ENCODE measurements at places on chromosomes 2 and 18. TPM values are rescaled to one million over a fixed set of nuclear protein-coding genes. Genes with fewer than 3 reads are reported as not detected.

GRCh38 chr2:24824071-24824588 is 30.9 kb downstream of the CENPO start:
- no peak overlapping the region for H3K27ac ChIP-seq
- H3K4me3 ChIP-seq, result no peak overlapping the region
- no peaks in the 10 kb centered on the region for H3K4me1 ChIP-seq
- H3K36me3 ChIP-seq, result no peaks in the 10 kb centered on the region

Gene ZNF514
- total RNA-seq, result 19.1 TPM

GRCh38 chr2:95667480-95667879 is 75.7 kb downstream of the TRIM43 start:
- no peak overlapping the region for H3K27ac ChIP-seq
- no peak overlapping the region for H3K4me3 ChIP-seq
- no peak for DNase-seq

DNA sequence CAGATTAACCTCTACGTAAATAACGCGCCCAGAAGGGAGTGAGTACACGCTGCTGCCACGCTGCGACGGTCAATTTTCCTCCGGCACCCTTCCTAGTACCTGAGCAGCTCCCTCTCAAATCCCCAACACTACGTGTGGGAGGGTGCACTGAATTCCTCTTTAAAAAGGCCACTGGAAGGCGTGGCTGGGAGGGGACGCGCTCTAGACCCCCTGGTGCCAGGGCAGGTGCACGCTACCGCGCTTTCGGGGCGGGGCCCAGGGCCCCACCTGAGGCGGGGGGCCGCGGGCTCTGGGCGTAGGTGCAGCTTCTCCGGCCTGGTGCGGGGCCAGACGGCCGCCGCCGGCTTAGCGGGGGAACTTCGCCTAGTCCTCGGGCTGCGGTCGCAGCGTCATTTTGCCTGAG is 668 bp upstream of the ANKRD12 start:
- H3K27me3 ChIP-seq, result no peaks in the 10 kb centered on the region
- no peaks in the 10 kb centered on the region for H3K36me3 ChIP-seq
- DNase-seq, result no peak
- H3K4me1 ChIP-seq, result peaks cover 9% of the 10 kb centered on the region
- H3K4me3 ChIP-seq, result peak overlapping the region; percentile 80

GRCh38 chr2:6233993-6234392 is 541.8 kb downstream of the SOX11 start:
- DNase-seq, result no peak
- H3K27ac ChIP-seq, result no peak overlapping the region
- no peak overlapping the region for H3K4me3 ChIP-seq

Gene EGR4
- total RNA-seq, result 11.4 TPM

DNA sequence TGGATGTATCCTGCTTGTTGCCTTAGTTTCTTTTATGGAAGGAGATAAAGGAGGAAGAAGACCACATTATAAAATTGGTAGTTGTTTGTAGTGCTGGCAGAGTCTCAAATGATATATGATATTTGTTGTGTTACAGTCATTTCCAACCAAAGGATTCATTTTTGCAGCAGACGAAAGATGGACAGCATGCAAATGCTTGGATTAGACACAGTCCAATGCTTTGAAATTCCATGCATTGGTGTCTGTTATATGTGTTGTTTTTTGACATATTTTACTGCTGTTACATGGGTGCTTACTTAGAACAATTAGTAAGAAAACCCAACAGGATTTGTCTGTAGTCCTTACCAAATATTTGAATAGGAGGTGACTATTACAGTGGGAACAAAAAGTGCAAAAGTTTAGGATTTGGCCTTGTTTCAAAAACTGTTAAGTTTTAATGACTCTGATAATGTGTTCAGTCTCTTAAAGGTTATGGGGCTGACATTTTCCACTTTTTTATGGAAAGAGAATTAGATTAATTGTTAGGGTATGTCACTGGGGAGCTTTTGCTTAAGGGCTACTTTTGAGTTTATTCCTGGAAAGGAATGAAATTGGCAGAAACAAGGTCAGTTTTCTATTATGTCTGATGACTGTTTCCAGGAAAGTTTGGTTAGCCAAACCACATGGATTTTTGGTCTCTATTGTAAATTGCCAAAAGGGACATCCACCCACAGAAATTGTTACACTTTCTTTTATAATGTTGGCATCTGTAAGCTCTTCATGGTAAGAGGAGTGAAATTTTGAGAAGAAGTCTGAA is 229.4 kb upstream of the MMADHC start:
- H3K4me3 ChIP-seq, result no peak overlapping the region
- H3K27ac ChIP-seq, result no peak overlapping the region
- H3K27me3 ChIP-seq, result no peaks in the 10 kb centered on the region
- H3K36me3 ChIP-seq, result no peaks in the 10 kb centered on the region
- H3K4me1 ChIP-seq, result no peaks in the 10 kb centered on the region

Gene ASB18
- total RNA-seq, result not detected

Gene SIX3
- total RNA-seq, result not detected

All from prostate gland (tissue), 2 donors.